Fibroblast of gingiva (primary cell): ENCODE measurements at places on chromosomes 7 and 10.
A peak's percentile ranks its signal among the peaks of the same experiment; 100 is the strongest.

DNA sequence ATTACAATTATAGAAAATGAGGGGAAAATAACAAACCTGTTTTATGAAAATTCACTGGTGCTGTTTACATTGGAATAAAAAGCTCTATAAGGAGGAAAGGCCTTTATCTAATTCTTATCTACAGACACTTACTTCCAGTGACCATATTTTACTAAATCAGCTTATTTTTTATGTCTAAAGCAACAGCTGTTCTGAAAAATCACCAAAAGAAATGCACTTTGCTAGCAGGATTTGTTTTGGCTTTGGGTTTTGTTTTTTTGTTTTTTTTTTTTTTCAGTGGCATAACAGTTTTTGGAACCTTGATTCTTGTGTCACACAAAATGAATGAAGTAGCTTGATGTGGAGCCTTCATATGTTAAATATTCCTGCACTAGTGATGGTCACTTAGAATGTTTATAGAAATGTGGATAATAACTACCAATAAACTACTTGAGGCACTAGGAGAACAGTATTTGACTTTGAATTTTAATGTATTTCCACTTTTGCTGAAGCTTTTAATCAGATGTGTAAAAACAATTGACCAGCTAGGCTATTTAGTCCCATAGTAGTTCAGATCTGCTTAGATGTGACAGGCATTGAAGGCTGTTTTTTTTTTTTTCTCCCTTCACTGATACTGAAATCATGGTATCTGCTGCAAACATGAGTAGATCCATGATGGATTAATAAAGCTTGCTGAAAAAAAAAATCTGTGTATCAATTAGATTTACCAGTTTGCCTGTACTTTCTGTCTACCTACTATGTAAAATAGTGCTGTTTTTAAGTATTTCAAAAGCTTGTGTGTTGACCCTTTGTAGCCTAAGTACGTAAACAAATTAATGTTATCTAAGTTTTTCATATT is 2.8 kb downstream of the ARL4A start:
- no peak for DNase-seq

- DNase-seq, result no peak
These were observed 185.0 kb downstream of the BICC1 start for GRCh38 chr10:58697691-58698090.

DNA sequence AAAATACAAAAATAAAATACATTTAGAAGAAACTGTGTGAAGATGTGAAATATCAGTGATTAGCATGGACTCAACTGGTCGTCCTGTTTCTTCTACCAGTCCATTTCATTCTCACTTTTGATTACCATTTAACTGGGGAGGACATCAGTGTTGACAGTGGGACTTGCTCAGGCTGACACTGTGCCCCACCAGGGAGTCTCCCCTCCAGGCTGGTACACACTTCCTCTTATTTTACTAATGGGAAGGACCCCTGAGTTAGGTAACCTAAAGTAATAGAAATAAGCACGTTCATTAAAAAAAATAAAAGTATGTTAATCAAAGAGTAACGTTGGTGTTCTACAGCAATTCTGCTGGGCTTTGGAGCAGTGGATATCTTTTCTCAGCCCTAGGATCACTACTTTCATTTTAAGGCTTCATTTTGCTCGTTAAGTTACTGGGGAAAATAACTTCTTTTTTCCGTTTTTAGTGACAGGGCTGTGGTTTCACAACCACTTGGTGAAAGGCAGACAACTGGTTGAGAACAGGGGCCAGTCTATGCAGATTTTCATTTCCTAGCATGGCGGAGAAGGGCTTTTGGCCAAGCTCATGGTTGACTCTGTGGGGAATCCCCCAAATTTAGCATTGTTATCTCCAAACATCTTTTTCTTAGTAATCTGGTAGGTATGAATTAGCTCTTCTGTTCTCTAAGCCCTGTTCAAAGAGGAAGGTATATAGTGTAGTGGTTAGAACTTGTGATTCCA is 2.1 kb downstream of the SNX10 start:
- no peak for DNase-seq

GRCh38 chr7:42692621-42693020 is 219.2 kb downstream of the C7orf25 start:
- DNase-seq, result peak; percentile 86

- DNase-seq, result no peak
These were observed 46.9 kb upstream of the KMT2E start for GRCh38 chr7:104967088-104967487.

DNA sequence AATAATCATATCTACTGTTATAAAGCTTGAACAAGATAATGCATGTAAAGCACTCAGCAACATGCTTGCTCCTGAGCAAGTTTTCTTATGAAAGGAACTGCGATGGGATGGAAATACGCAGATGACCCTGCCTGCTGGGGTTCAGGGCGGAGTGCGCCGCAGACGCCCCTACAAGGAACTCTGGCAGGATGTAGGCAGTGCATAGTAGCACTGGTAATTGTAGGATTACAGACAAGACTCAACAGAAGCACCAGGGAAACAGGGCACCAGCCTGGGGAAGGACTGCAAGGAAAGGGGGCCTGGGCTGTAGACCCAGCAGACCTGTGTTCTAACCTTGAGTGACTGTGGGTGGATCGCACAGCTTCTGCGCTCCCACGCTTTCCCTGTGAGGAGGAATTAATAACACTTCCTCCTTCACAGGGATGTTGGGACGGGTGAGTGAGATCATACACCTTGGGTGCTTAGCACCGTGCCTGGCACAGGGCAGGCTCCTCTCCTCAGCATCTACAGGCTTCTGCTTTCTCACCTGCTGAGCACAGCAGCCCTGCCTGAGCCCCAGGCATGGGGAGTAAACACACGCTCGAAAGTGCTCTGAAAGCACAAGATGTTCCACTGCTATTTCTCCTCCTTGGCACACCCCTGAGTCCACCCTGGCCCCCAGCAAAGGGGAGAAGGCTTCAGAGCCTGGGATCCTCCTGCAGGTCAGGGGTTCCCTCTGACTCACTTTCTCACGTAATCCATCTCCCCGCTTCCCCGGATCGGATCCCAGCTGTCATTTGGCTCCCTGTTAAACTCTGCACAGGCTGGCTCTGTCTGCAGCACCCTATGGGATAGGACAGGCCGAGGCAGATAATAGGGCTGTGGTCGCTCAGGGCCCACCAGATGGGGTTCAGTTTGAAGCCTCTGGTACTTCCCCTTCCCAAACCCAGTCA is 19.2 kb downstream of the ITPRIP start:
- DNase-seq, result no peak

GRCh38 chr7:75842836-75843446 is 29.3 kb upstream of the CCL24 start:
- peak; percentile 89 for DNase-seq

DNA sequence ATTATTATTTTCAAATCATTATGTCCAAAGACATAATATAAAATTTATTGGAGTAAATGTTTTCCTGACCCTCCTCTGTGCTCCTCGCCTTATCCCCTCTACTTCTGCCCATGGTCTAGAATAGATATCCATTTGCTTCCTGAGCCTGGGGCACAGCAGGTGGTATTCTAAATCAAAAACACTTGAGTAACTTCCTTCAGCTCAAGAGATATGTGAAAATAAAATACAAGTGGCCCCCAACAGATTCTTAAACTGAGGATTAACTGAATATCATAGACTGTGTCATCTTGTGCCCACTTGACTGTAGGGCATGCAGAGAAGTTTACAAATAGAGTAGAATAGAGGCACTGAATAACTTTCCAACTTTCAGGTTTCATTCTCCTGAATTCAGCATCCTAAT is 59.1 kb downstream of the HGF start:
- DNase-seq, result no peak

DNA sequence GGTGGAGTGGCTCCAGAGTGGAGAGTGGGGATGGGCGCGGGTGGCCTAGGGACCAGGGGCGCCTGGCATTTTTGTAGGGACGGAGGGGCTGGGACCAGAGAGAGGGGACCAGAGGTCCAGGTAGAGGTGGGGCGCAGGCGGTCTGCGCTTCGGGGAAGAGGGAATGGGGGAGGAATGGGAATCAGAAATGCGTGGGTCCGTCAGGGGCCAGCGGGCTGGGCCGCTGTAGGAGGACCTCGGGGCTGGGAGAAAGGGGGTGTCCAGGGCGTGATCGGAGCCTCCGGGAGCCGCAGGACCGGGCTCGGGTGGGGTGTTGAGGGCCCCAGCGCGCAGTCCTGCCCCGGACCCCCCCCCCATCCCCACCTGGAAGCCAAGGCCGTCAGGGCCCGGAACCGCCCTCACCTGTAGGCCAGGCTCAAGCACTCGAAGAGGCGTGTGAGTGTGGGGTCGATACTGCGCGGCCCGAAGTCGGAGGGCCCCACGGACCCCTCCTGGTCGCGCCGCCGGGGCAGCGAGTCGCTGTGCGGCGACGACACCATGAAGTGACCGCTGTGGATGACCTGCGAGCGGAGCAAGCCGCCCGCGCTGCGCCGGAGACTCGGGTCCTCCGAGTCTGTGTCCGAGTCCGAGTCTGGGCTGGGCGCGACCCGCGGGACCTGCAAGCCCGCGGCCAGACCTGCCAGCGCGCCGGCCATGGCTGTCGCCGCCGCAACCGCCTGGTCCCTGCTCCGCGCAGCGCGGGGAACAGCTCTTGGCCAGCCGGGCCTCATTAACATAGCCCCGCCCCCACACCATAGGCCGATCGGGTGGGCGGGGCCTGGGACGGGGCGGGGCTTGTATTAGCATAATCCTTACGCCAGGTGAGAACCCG is at the start of gene MLXIPL:
Gene MLXIPL (minus strand): TSS at position 725 of the 871 bp plus-strand sequence. CDS start 30 bp downstream, at position 695.
- no peak for DNase-seq

DNA sequence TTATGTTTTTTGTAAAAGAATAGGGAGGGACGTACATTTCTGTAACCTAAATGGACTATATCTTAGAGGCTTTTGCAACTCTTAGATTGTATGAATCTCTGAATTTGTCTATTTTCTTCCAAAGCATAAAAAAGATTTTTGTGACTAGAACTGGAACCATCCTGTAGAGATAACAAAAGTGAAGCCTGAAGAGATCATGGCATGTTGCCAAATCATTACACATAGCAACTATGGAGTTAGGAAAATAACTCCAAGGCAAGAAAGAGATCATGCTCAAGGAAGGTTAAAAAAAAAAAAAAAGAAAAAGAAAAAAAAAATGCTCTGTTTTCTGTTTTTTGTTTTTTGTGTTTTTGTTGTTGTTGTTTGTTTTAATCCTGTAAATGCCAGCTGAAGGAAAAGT is 567.7 kb upstream of the ZWINT start:
- DNase-seq, result no peak

DNA sequence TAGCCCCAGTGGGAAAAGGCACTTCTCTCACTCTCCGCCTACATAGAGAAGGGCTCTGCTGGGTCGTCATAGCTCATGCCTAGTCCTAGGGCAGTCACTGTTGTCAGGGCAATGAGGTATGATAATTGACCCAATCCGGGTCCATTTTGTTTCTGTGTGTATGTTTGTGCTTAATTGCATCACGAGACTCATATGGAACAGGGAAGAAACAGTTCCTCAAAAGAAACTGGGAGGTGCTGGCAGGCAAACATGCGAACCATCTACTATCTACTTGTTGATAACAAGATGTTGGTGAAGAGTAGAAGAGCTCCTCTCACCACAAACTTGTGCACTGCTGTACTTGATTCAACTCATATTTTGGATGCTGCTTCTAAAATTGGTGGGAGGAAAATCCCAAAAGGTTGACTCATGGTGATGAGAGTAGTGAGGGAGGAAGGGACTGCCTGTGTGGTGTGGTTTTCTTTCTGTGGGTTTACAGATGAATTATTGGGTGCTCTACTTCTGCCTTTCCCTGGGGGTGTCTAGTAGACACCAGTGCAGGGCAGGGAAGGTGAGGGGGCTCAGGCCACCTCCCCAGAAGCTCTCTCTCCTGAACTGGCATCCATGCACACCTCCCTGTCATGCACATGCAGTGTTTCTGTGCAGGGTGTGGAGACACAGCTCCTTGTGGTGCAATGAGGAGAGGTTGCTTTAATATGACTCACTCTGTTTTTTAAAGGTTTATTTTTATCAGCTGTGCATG is 29.4 kb downstream of the LSMEM1 start:
- peak; percentile 42 for DNase-seq

DNA sequence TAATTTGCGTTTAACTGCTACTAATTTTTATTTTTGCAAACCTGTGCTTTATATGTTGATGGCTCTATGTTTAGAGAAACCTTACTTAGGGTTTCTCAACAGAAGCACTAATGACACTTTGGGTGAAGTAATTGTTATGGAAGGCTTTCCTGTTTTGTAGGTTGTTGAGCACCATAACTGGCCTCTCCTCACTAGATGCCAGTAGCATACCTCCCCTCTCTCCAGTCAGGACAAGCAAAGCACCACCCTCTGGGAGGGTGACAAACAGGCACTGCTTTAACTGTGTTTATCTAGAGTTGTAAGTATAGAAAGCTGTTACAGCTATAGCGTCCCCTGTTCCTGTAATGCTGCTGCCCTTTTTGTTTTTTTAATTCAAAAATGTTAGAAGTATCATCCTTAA is 60.9 kb downstream of the WAC start:
- no peak for DNase-seq

- no peak for DNase-seq
These were observed 13.2 kb downstream of the RASGEF1A start for GRCh38 chr10:43253461-43254198.

GRCh38 chr7:155914341-155914740 is 102.1 kb upstream of the SHH start:
- no peak for DNase-seq

- DNase-seq, result peak; percentile 73
These were observed 158.8 kb downstream of the SH3PXD2A start for GRCh38 chr10:103696411-103697145.

DNA sequence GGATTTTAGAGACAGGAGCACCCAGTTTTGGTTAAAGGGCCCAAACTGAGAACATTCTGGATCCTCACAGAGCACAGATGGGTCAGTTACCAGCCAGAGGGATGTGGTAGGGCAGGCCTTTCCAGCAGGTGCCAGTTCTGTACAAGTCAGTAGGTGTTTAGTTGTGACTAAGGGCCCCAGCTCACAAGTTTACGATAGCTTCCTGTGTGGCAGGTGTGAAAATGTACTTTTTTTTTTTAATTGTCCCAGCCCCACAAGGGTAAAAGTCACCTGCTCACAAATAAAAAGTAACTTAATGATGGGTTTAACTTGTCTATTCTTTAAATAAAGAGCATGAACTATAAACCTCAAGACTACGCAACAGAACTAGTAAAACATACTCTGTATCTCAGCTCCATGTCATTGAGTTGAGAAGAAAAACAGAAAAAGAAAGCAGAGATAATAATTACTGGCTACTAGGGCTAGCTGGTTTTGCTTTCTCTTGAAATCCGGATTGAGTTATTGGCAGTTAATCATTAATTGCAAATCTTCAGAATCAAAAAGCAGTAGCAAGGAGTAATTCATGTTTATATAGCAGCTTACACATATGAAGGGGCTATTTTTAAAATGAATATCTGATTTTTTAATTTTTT is 15.4 kb downstream of the NFE2L3 start:
- DNase-seq, result no peak

DNA sequence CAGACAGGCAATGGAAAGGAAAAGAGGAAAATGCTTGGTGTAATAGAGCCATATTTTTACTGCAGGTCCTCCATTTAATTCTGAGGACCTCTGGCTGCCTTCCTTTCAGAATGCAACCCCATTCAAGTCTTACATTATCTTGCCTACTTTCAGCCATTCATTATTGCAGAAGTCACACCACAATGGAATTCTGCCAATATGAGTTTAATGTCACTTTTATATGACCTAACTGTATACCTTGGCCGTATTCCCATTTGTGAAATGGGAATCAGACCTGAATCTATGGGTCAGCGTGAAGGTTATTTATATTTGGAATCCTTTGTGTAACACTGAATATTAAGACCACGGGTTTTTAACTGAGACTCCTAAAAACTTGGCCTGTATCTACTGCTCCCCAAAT is 241.7 kb upstream of the AOAH start:
- no peak for DNase-seq
